ENCODE measurements at places on chromosomes 1 and 21.
A peak's percentile ranks its signal among the peaks of the same experiment; 100 is the strongest.

- DNase-seq, result no peak
Observed at GRCh38 chr21:41187537-41188025, 19.6 kb downstream of the BACE2 start.

DNA sequence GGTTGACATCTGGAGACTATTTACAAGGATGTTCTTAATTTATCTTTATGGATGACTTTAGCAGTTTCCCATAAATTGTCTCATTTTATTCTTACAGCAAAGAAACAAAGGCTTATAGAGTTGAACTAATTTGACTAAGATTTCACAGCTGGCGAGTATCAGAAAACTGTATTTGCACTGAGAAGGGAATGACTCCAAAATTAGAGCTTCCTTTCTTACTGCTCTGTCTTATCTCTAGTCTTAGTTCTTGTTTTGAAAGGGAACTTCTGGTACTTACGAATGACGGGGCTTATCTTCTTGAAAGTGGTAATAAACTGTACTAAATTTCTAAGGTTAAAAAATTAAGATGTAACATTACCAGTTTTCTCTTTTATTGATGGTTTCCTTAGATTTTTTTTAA lies 13.6 kb downstream of the CNST start:
- no peak for DNase-seq

GRCh38 chr1:165856021-165856420 lies 28.6 kb downstream of the UCK2 start:
- DNase-seq, result no peak

DNA sequence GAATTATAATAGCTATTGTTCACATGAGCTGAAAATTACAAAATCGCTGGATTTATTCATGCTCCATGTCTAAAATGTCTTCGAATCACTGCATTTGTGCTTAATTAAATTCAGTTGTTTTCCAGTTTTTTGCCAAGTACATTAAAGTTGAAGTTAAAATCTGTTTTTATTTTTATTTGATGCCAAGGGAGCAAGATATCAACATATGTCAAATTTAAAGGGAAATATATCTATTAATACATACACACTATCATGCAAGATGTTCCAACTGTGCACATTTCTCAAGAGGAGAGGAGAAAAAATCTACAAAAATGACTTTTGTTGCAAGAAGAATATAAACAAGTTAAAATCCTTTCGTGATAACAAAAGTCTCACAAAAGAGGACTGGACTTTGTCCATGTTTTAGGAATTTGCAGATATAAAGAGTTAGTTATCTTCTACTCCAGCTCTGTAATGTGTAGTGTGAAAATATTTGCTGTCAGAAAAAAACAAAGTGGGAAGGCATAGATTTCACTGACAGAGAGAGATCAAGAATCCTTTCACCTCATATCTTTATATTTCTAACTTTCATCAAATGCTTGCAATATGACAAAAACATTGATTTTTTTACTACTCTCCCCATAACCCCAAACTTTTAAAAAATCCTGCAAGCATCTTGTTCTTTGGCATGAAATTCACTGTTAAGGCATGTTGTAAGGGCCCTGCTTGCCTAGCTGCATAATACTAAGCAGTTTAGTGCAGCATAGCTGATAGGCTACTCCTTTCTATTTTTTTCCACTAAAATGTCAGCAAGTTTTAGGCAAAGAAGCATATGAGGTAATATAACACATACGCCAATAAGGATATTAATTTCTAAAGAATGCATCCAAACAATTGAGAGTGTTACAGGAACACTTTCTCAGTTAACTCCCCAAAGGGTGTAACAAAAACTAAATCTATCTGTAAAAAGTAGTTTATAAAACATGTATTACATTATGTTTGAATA lies 340.2 kb upstream of the ADAMTS5 start:
- DNase-seq, result no peak

GRCh38 chr1:91813813-91814212 lies 72.1 kb downstream of the TGFBR3 start:
- DNase-seq, result no peak

DNA sequence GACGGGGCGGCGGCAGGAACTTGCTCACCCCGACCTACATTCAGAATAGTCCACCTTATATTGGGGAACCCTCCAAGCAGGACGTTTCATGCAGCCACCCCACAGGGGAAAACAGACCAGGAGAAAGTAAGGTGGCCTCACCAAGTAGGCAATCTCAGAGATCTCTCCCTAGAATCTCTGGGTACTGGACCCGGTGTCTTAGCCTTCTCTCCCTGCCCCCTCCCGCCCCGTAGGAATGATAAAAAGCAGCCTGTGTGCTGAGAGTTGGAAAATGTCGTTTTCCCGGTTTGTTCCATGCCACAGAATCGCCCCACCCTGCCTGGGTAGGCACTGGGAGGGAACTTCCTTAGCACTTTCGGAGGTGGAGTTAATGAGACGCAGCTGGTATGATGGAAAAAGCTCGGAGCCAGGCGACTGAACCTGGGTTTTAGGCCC lies 789 bp upstream of the PTPN14 start:
- no peak for DNase-seq

- DNase-seq, result no peak
Observed at GRCh38 chr1:112833806-112834205, 118.7 kb upstream of the PPM1J start.

- DNase-seq, result no peak
Observed at GRCh38 chr1:43441166-43441893, 12.4 kb downstream of the HYI start.

- DNase-seq, result no peak
Observed at GRCh38 chr1:13700521-13701270, 708 bp downstream of the PRDM2 start.

DNA sequence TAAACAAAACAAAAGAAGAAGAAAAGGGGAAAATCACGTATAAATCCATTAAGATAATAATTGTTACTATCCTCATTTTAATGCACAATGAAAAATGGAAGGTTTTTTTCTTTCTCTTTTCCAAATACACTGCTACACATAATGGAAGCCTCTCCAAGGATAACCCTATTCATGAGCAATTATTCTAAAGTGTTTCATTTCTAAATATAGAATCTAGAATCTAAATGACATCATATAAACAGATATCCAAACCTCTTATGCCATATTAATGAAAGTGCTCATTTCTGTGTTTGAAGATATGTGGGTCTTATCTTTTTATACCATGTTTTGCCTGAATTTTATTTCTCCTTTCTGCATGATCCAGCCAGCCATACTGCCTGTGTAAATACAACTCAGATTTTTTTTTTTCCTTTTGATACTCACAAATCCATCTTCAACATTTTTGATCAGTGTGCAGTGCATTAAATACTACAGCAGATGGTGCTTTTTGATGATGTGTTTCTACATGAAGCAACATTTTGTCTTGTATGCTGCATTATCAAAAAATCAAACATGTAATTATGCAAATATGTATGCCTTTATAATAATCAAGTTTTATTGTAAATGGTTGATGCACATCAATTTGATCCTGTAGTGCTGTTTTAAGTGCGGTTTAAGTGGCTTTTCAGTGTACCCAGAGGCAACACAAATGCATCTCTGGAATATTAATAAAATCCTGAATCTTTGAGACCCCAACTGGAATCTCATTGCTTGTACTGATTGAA lies 625.6 kb upstream of the PTBP2 start:
- no peak for DNase-seq

DNA sequence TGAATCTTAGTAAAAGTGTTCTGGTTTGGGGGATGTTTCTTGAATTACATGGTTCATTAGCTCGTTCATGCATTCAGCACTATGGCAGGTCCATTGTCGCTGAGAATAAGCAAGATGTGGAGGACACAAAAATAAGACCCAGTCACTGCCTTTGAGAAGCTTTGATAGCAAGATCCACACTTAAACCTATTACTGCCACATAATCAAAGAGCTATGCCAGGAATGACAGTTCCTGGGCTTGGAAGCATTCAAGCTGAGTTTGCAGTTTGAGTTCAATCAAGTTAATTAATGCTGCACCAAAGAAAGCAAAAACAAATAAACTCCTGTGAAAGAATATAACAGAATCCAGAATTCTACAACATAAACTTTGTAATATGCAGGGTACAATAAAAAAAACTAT lies 131.8 kb downstream of the MIS18A start:
- DNase-seq, result no peak

GRCh38 chr21:37551331-37551992 lies 184.9 kb downstream of the DYRK1A start:
- DNase-seq, result peak; percentile 43

- no peak for DNase-seq
Observed at GRCh38 chr1:84027368-84027767, 28.4 kb upstream of the TTLL7 start.

- no peak for DNase-seq
Observed at GRCh38 chr1:207891148-207891547, 19.8 kb downstream of the CD34 start.

DNA sequence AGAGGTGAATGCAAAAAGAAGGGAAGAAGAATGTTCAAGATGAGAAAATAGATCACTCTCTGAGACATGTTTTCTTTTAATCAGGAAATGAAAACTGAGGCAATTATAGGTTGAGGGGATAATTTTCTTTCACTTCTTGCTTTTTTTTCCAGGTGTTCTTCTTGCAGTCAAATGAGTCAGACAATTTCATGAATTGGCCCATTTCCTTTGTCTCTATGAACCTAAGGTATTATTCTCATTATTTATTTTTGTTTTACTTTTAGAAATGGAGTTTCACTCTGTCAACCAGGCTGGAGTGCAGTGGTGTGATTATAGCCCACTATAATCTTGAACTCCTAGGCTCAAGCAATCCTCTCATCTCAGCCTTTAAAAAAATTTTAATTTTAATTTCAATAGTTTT lies 3.5 kb upstream of the VASH2 start:
- DNase-seq, result no peak

- DNase-seq, result no peak
Observed at GRCh38 chr1:18908911-18909771, 6.8 kb upstream of the ALDH4A1 start.

- no peak for DNase-seq
Observed at GRCh38 chr1:204314171-204314892, 45.4 kb downstream of the PLEKHA6 start.

DNA sequence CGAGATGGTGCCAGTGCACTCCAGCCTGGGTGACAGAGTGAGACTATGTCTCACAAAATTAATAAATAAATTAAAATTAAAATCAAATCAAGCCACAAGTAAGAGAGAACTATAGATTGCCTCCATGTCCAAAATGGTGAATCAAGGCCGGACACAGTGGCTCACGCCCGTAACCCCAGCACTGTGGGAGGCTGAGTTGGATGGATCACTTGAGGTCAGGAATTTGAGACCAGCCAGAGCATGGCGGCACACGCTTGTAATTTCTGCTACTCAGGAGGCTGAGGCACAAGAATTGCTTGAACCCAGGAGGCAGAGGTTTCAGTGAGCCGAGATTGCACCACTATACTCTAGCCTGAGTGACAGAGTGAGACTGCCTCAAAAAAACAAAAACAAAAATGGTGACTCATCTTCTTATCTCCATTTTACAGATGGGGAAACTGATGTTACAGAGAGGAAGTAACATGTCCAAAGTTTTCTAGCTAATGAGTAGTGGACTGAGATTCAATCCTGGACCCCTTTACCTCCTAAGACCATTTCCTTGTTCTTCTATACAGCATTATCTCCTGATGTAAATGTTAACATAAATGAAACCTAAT lies 99.0 kb upstream of the HNRNPU start:
- no peak for DNase-seq

- no peak for DNase-seq
Observed at GRCh38 chr21:15022608-15023261, 42.1 kb downstream of the NRIP1 start.

GRCh38 chr1:8396786-8397406 lies 79.0 kb downstream of the SLC45A1 start:
- DNase-seq, result peak; percentile 59

DNA sequence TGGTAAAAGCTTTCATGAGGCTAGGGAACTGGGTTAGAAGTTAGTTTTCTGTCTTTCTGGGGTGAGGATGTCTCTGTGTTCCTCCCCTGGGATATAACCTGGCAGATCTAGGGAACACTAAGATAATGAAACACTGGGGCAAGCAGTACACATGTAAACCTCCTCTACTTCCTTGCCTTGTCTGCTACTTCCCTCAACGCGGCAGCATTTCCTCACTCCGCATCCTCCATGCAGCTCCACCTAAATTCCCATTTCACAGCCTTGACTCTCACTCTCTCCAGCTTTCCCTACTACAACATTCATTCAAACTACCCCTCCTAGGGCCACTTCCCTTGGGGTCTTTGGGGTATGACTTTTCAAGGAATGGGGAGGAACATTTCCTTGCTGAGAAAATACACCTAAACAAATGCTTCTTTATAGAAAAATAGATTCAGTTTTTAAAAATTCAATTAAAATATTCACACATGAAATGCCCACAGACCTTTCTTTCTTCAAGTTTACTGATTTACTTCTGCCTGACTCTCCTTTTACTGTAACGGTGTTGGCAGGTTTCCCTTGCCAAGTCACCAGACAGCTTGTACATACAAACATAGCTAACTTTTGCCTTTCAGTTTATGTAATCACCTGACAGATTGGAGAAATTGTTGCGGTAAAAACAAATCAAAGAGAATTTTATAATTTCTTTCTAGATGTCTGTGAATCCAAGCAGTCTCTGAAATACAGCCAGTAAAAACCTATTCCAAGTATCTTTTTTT lies 90.1 kb downstream of the TNFSF18 start:
- DNase-seq, result no peak

- DNase-seq, result no peak
Observed at GRCh38 chr1:247825362-247825761, 1.4 kb upstream of the OR14A16 start.

DNA sequence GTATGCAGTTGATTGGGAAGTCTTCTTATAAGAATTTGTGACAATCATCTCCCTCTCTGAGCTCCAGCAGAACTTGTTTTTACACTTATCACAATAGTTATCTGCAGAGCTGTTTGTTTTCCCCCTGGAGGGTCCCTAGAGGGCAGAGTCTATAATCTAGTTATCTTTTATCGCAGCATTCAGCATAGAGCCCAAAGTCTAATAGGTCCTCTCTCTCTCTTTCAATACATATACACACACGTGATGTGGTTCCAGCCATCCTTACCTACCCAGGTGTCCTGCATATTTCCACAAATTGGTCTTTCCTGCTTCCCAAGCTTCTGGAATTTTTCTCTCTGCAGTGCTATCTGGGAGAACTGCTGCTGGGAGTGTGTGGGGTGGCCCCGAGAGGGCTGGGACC lies 229.6 kb upstream of the KIAA0040 start:
- DNase-seq, result no peak
